ENCODE measurements at places on chromosomes 11 and 22. TPM values are rescaled to one million over a fixed set of nuclear protein-coding genes. Genes with fewer than 3 reads are reported as not detected.

GRCh38 chr11:12915093-12915492 is 94.0 kb upstream of the RASSF10 start:
- no peaks in the 10 kb centered on the region for H3K36me3 ChIP-seq
- no peaks in the 10 kb centered on the region for H3K4me1 ChIP-seq
- DNase-seq, result no peak
- H3K27me3 ChIP-seq, result peaks cover 11% of the 10 kb centered on the region
- H3K4me3 ChIP-seq, result no peak overlapping the region

- peaks cover 48% of the 10 kb centered on the region for H3K4me1 ChIP-seq
- H3K4me3 ChIP-seq, result peak overlapping the region; percentile 90
- peak overlapping the region; percentile 76 for H3K27ac ChIP-seq
- H3K36me3 ChIP-seq, result peaks cover 8% of the 10 kb centered on the region
- DNase-seq, result no peak
Observed at GRCh38 chr11:33774736-33775466, 581 bp upstream of the FBXO3 start.

DNA sequence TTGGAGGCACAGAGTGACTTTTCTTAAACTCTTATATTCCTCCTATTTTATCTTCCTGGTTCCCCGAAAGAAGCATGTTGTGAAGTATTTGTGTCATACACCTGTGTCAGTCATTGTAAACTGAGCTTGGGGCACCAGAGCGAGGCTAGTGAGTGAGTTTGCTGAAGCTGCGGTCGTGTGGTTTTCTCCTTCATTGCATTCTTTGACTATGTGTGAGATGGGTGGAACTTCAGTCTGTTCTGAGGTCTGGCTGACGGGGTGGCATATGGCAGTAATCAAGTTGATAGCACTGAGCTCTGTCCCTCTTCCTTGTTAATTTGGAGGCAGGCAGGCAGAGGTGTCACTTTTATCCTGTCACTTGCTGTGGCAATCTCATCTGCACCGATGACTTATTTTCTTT is 4.2 kb downstream of the VPS26B start:
- DNase-seq, result peak; percentile 37
- H3K27ac ChIP-seq, result no peak overlapping the region
- H3K27me3 ChIP-seq, result no peaks in the 10 kb centered on the region
- H3K36me3 ChIP-seq, result peaks cover 4% of the 10 kb centered on the region
- H3K4me1 ChIP-seq, result peaks cover 45% of the 10 kb centered on the region
- H3K4me3 ChIP-seq, result peak overlapping the region; percentile 25

GRCh38 chr11:61547246-61547645 is 33.6 kb downstream of the SYT7 start:
- no peaks in the 10 kb centered on the region for H3K4me1 ChIP-seq
- H3K4me3 ChIP-seq, result no peak overlapping the region

DNA sequence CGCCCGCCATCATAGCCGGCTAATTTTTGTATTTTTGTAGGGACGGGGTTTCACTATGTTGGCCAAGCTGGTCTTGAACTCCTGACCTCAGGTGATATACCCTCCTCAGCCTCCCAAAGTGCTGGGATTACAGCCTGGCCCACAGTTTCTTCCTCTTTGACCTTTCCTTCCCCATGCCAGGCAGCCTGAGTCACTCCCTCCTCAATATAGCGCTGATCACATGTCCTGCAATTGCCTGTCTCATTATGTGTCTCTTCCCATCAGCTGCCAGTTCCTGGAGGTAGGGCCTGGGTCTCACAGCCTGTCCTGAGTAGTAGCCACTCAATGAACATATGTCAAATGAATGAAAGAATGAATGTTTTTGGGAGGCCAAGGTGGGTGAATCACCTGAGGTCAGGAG is 43.0 kb upstream of the CCDC134 start:
- no peak for DNase-seq
- H3K36me3 ChIP-seq, result no peaks in the 10 kb centered on the region
- H3K4me1 ChIP-seq, result no peaks in the 10 kb centered on the region

DNA sequence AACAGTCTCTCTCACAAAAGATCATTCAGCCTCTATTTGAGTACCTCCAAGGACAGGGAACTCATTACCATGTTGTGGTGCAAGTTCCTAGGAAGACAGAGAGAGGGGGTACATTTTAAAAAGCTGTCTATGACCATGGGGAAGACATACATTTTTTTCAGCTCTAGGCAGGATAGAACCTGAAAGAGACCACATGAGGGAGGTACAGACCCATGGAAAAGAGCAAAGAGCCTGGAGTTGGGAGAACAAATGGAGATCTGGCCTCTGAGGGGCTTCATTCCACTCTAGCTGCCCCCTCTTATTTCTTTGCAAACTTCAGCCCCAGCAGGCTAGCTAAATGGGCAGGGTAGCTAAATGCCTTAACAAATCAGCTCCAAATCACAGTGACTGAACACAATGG is 36.3 kb downstream of the KCNC1 start:
- no peak overlapping the region for H3K27ac ChIP-seq
- H3K4me1 ChIP-seq, result no peaks in the 10 kb centered on the region
- no peak for DNase-seq
- no peaks in the 10 kb centered on the region for H3K36me3 ChIP-seq
- no peaks in the 10 kb centered on the region for H3K27me3 ChIP-seq

- no peaks in the 10 kb centered on the region for H3K36me3 ChIP-seq
- H3K4me1 ChIP-seq, result no peaks in the 10 kb centered on the region
- H3K27ac ChIP-seq, result no peak overlapping the region
- H3K27me3 ChIP-seq, result no peaks in the 10 kb centered on the region
Observed at GRCh38 chr11:114366331-114367243, 33.7 kb downstream of the C11orf71 start.

DNA sequence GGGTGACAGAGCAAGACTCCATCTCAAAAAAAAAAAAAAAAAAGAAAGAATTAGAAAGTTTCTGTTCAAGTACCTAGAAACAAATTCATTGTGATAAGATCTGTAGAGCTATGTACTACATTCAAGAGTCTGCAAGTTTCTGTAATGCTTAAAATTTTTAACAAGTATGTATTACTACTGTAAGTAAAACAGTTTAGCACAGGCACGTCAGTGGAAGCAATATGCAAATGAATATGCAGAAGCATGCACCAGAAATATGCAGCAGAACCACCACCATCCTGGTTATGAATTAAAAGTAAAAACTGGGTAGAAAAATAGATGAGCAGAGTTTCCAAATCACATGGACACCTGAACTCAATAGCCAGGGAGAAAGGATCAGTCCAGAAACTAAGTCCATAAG is 19.3 kb downstream of the SBF2 start:
- no peak overlapping the region for H3K27ac ChIP-seq
- DNase-seq, result no peak
- H3K4me1 ChIP-seq, result no peaks in the 10 kb centered on the region
- H3K27me3 ChIP-seq, result no peaks in the 10 kb centered on the region
- no peak overlapping the region for H3K4me3 ChIP-seq

DNA sequence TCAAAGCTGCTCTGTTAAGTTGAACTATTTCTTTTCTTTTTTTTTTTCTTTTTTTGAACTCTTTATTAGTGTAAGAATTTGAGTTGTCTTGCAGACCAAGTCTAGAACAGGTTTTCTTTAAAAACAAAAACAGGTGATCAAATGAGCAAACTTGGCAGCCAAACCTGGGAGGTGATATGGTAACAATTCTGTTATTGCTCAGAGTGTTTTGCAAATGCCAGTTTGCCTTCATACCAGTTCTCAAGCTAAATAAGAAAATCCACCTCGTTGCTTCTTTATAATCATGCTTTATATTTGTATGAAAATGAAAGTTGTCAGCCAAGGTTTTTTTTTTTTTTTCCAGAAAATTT is 76.9 kb downstream of the DEPDC5 start:
- no peaks in the 10 kb centered on the region for H3K4me1 ChIP-seq
- no peak overlapping the region for H3K27ac ChIP-seq
- H3K4me3 ChIP-seq, result no peak overlapping the region
- H3K27me3 ChIP-seq, result no peaks in the 10 kb centered on the region

- no peak overlapping the region for H3K27ac ChIP-seq
- peaks cover 17% of the 10 kb centered on the region for H3K27me3 ChIP-seq
- no peak for DNase-seq
Observed at GRCh38 chr11:120881596-120881995, 142.3 kb upstream of the TBCEL start.

- H3K27ac ChIP-seq, result no peak overlapping the region
- DNase-seq, result no peak
- H3K4me3 ChIP-seq, result no peak overlapping the region
- H3K4me1 ChIP-seq, result peaks cover 2% of the 10 kb centered on the region
- H3K36me3 ChIP-seq, result no peaks in the 10 kb centered on the region
Observed at GRCh38 chr22:40593460-40594273, 42.9 kb downstream of the MRTFA start.

GRCh38 chr11:58905011-58905720 is 34.1 kb upstream of the GLYATL1 start:
- no peak overlapping the region for H3K27ac ChIP-seq
- no peak overlapping the region for H3K4me3 ChIP-seq
- DNase-seq, result no peak
- no peaks in the 10 kb centered on the region for H3K36me3 ChIP-seq
- H3K27me3 ChIP-seq, result peaks cover 30% of the 10 kb centered on the region

DNA sequence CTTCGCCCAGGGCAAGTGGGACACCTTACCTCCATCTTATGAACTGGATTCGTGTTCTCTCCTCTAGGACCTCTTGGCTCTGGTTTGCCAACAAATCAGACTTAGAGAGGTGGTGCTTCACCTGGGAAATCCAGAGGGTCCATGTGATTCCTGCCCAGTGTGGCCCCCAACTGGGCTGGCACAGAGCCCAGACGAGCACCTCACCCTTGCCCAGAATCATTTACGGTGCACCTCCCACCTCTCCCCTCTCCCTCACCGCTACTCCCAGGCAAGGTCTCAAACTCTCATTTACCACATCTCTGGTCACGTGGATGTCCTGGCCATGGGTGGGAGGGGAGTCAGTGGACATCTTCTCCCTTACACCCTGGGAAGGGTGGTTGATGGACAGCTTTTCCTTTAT is 1.1 kb downstream of the SPATA19 start:
- no peak overlapping the region for H3K27ac ChIP-seq
- H3K27me3 ChIP-seq, result peaks cover 12% of the 10 kb centered on the region
- no peak overlapping the region for H3K4me3 ChIP-seq

- DNase-seq, result no peak
- no peak overlapping the region for H3K4me3 ChIP-seq
- H3K27me3 ChIP-seq, result peaks cover 10% of the 10 kb centered on the region
- H3K4me1 ChIP-seq, result no peaks in the 10 kb centered on the region
Observed at GRCh38 chr11:32033067-32033466, 57.8 kb upstream of the RCN1 start.

DNA sequence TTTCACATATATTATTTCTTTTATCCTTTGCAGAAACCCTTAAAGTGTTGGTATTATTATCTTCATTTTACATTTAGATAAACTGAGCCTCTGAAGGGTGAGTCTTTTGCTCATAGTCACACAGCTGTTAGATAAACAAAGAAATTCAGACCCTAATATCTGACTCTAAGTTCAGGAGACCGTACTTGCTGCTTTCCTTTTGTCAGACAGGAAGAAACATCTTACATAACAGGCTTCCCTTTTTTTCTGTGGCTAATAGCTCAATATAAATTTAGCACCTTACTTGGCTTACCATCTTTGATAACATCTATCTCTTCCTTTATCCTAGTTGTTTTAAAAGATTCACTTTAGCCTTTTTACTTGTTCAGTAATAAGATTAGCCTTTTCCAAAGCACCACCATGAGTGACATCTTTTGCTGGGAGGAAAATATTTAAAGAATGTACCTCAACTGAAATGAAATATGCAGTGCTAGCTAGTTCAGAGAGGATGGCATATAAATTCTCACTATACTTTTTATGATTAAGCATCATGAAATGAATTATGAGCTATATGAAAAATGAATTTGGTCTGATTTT is 128.6 kb downstream of the WNT11 start:
- no peaks in the 10 kb centered on the region for H3K36me3 ChIP-seq
- H3K27ac ChIP-seq, result no peak overlapping the region
- H3K4me3 ChIP-seq, result no peak overlapping the region
- no peak for DNase-seq
- H3K27me3 ChIP-seq, result no peaks in the 10 kb centered on the region

DNA sequence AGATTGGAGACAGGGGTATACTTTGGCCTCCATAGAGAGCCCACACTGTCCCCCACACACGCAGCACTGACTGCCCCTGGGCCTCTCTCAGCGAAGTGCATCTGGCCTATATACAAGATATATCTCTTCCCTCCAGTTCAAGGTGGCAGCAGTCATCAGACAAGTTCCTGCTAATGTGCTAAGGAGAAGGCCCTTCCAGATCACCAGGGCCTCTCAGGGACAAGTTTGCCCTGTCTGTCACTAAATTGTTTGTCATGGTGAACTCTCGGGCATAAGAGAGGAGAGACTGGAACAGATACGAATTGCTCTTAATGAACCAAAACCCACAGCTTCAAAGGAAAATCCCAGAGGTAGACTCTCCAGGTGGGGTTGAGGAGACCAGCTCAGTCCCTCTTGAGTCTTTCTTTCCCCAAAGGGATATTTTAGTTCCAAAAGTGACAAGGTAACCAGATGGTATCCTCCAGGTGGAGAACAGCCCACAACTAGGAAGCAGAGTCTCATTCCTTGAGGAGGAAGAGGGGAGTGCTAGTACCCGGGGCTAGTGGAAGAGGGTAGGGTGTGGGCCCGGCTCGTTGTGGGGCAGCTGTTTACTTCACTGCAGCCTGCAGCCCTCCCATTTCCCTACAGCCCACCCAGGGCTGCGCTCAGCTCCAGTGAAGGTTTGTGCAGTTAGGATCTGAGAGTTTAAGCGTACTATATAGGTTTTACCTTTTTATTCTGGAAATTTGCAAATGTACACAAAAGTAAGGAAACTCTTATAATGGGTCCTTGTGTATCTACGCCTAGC is 2.2 kb upstream of the SLC35C1 start:
- H3K4me3 ChIP-seq, result no peak overlapping the region
- H3K4me1 ChIP-seq, result peaks cover 11% of the 10 kb centered on the region
- no peaks in the 10 kb centered on the region for H3K27me3 ChIP-seq
- peaks cover 4% of the 10 kb centered on the region for H3K36me3 ChIP-seq
- DNase-seq, result no peak
- H3K27ac ChIP-seq, result no peak overlapping the region

DNA sequence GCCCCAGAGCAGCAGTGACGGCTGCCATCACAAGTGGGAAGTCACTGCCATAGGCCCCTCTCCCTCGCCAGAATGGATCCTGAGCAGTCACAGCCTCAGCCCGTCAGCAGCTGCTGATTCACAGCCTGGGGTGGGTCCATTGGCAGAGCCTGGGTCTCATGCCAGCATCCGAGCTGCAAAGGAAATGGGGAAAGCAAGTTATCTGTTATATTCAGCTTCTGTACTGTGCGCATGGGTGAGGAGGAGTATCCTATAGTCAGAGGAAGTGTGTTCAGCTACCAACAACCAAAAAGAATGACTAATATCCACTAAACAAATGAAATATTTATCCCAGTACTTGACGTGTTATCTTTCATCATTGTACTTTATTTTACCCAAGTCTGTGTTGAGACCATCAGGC is 119.7 kb downstream of the RCN1 start:
- H3K4me3 ChIP-seq, result no peak overlapping the region
- no peak for DNase-seq
- no peaks in the 10 kb centered on the region for H3K36me3 ChIP-seq

- H3K4me1 ChIP-seq, result no peaks in the 10 kb centered on the region
- H3K27me3 ChIP-seq, result peaks cover 3% of the 10 kb centered on the region
- no peak overlapping the region for H3K27ac ChIP-seq
- no peak overlapping the region for H3K4me3 ChIP-seq
- no peak for DNase-seq
- H3K36me3 ChIP-seq, result no peaks in the 10 kb centered on the region
Observed at GRCh38 chr11:67548555-67549110, 25.4 kb upstream of the CABP2 start.

UCP3 gene
- total RNA-seq, result 6.6 TPM

MPEG1 gene
- total RNA-seq, result 1.4 TPM

TUB gene
- 0.05 TPM for total RNA-seq

RASGRP2 gene
- total RNA-seq, result 767 TPM

OR10A6 gene
- total RNA-seq, result not detected

TCN2 gene
- 0.55 TPM for total RNA-seq

PLEKHB1 gene
- total RNA-seq, result 61.1 TPM

RFPL2 gene
- 1.3 TPM for total RNA-seq

BARX2 gene
- total RNA-seq, result not detected

MRGPRX3 gene
- not detected for total RNA-seq

All from T-cell (primary cell).